Activated CD8-positive, alpha-beta T cell treated with anti-CD3 and anti-CD28 coated beads, Interleukin-2, amount 10 ng/mL, durations not matched to agents 7 days and 5 days (primary cell): ENCODE measurements at places on chromosomes 16 and 17.

GRCh38 chr17:34547453-34548063 lies 31.8 kb upstream of the TMEM132E start:
- DNase-seq: no peak
- H3K36me3 ChIP-seq: no peaks in the 10 kb centered on the region
- no peak overlapping the region for H3K27ac ChIP-seq
- no peaks in the 10 kb centered on the region for H3K4me1 ChIP-seq
- H3K27me3 ChIP-seq: peaks cover 20% of the 10 kb centered on the region

- DNase-seq: no peak
- no peaks in the 10 kb centered on the region for H3K4me1 ChIP-seq
- no peaks in the 10 kb centered on the region for H3K36me3 ChIP-seq
- H3K4me3 ChIP-seq: no peak overlapping the region
- H3K27ac ChIP-seq: no peak overlapping the region
Measured at GRCh38 chr16:24282141-24282540, 26.0 kb downstream of the CACNG3 start.

- H3K27ac ChIP-seq: peak overlapping the region; percentile 85
- H3K4me1 ChIP-seq: peaks cover 95% of the 10 kb centered on the region
- DNase-seq: no peak
- peak overlapping the region; percentile 30 for H3K4me3 ChIP-seq
Measured at GRCh38 chr17:39772987-39773934, 35.5 kb downstream of the GRB7 start.

DNA sequence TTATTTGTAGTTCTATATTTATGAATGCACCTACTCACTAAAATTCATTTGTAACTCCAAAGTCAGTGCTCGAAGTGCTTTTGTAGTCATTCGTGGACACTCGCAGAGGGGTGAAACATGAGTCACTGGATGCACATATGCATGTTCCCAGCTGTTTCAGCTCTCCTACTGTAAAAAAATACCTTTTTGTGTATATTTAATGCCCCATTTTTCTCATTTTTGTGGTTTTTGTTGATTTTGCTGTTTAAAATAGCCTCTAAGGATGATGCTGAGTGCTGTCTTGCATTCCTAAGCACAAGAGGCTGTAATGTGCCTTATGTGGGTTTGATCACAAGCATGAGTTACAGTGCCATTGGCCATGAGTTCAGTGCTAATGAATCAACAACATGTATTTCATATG lies 30.6 kb downstream of the CENPV start:
- H3K27ac ChIP-seq: no peak overlapping the region
- peaks cover 10% of the 10 kb centered on the region for H3K36me3 ChIP-seq
- no peak for DNase-seq
- H3K4me1 ChIP-seq: no peaks in the 10 kb centered on the region
- no peak overlapping the region for H3K4me3 ChIP-seq

DNA sequence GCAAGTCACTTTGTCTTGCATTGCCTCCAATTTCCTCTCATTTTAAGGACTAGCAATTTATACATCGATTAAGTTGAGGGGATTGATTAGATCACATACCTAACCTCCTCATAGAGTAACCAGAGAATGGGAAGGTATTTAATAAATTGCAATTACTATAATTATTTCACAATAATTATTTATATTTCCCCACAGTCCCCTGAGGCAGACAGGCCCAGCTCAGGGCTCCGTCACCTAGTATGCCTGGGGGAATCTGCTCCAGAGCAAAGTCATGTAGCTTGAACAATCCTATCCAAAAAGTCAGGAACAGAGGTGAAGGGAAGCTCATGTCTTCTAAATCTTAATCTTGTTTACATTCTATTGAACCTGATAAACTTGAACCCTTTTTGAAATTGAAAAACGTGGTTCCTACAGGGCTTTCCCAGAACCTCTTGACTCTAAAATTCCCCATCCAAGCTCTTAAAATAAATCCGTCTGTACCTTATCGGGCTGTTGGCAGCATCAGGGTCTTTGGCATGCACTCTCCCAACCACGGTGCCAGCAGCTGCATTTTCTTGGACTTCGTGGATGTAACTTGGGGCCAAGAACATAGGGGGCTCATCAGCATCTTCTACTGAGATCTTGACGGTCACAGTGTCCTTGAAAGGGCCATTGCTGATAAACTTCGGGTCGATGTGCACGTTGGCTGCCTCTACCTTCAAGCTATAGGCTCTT lies 140.1 kb downstream of the CDH11 start:
- no peaks in the 10 kb centered on the region for H3K27me3 ChIP-seq
- no peak overlapping the region for H3K4me3 ChIP-seq

DNA sequence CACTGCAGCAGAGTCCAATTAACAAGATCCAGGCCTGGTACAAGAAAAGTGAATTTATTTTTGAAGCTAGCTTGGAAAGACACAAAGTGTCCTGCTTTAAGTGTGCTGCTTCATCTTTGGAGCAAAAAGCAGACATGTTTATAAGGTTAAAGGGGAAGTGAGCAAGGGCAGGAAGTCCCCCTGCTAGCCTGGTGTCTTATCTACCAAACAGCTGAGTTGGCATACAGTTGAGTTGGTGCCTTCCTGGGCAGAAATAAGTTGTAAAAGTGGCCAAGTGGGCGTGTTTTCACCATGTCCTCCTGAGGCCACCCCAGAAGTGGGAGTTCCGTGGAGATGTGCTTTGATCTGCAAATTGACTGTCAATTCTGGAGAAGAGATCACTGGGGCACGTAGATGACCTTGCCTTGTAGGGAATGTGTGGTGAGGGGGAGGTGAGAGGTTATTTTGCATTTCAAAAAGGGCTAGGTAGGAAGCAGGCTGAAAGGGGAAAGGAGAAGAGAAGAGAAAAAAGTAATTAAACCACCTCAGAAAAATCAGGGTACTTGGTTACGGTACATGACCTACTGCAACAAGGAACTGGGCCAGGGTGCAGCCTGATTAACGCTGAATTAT lies 38.3 kb upstream of the HSBP1 start:
- peaks cover 3% of the 10 kb centered on the region for H3K27me3 ChIP-seq
- DNase-seq: no peak
- H3K4me3 ChIP-seq: no peak overlapping the region
- no peak overlapping the region for H3K27ac ChIP-seq
- H3K4me1 ChIP-seq: peaks cover 11% of the 10 kb centered on the region
- H3K36me3 ChIP-seq: no peaks in the 10 kb centered on the region

- H3K4me3 ChIP-seq: no peak overlapping the region
- peaks cover 9% of the 10 kb centered on the region for H3K27me3 ChIP-seq
- H3K27ac ChIP-seq: peak overlapping the region; percentile 50
- H3K36me3 ChIP-seq: no peaks in the 10 kb centered on the region
- DNase-seq: no peak
- H3K4me1 ChIP-seq: peaks cover 38% of the 10 kb centered on the region
Measured at GRCh38 chr16:11613381-11614303, 26.9 kb upstream of the LITAF start.

DNA sequence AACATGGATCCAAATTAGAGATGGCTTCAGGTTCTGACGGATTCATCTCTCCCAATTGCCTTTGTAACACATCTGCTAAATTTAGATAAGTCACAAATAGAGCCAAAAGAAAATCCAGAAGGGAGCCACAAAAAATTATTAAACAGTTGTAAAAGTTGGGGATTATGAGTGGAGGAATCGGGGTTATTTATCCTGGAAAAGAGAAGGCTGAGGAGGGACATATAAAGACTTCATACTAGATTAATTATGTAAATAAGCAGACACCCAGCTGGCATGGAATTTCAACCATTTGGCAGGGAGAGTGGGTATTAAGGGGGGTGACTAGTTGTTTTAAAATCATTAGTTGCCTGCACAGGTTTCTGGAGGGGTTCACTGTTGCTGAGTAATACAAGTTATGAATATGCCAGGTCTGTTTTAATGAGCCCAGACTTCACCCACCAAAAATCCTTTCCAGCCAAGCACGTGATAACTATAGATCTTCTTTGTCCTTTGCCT lies 89.6 kb downstream of the CDH13 start:
- H3K27ac ChIP-seq: no peak overlapping the region
- no peak for DNase-seq
- no peaks in the 10 kb centered on the region for H3K36me3 ChIP-seq
- no peak overlapping the region for H3K4me3 ChIP-seq
- H3K4me1 ChIP-seq: peaks cover 2% of the 10 kb centered on the region

DNA sequence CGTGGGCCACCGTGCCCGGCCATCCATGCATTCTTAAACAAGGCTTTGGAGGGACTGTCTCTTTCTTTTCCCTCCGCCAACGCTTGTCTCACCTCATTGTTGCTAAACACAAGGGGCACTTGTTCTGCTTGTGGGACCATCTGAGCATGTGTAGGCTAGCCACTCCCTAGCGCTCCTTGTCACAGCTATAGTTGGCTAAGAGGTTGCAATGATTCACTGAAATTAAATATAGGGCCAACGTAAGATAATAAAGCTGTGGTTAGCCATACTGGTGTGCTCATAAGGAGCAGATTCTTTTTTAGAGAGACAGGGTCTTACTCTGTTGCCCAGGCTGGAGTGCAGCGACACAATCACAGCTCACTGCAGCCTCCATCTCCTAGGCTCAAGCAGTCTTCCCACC lies 41.2 kb downstream of the KIAA0513 start:
- H3K4me3 ChIP-seq: no peak overlapping the region
- H3K27me3 ChIP-seq: no peaks in the 10 kb centered on the region
- H3K27ac ChIP-seq: no peak overlapping the region
- H3K4me1 ChIP-seq: no peaks in the 10 kb centered on the region
- H3K36me3 ChIP-seq: peaks cover 4% of the 10 kb centered on the region
- DNase-seq: no peak

DNA sequence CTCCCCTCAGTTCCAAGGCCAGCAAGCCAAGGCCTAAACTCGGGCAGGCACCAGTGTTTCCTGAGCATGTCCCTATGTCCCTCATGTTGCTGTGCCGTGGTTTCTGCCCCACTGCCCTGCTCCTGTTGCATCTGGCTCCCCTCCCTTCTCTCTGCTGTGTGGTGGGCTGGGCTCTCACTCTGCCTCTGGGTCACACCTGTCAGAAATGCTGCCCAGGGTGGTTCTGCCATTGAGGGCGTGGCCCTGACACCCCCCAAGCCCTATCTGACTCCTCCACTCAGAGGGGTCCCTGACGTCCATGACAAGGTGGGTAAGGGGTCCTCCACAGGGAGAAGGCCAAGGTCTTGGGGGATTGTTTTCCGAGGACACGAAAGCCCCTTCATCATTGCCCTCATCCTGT lies 9.2 kb upstream of the ITGA3 start:
- no peak overlapping the region for H3K4me3 ChIP-seq
- no peak for DNase-seq
- peaks cover 23% of the 10 kb centered on the region for H3K4me1 ChIP-seq

DNA sequence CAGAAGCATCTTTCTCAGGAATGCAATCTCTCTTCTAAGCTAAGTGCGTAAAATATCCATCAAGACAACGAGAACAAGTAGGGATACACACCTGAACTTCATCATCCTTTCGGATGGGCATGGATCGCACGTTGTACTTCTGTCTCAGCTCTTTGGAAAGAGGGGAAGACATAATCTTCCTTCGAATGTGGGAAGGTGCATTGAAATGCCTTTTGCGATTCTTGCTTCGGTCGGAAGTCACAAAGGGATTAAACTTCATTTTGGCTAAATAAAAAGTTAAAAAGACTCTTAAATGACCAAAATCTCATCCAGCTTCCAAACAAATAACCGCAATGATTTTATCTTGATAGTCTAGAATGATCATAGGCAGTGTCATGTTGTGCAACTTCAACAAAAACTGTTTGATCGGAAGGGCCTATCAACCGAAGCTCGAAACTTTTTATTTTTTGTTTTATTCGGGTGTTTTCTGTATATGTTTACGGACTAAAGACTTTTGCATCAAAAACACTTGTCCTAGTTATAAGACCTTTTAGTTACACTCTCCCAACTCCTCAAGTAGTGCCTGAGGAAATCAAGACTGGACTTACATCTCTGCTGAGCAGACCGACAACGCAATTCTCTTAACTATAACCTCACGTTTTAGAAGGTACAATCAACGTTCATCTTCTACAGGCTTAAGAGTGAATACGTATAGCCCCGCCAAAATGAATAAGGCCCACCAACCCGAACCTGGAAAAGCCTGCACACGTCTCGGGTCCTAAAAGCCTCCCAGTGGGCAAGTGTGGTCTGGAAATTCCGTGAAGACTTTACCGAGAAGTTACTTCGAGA lies 727 bp downstream of the RPL26 start:
- peak overlapping the region; percentile 96 for H3K27ac ChIP-seq
- H3K4me1 ChIP-seq: peaks cover 66% of the 10 kb centered on the region
- H3K4me3 ChIP-seq: peak overlapping the region; percentile 99
- no peak for DNase-seq

GRCh38 chr16:25812215-25812614 lies 120.5 kb downstream of the HS3ST4 start:
- no peaks in the 10 kb centered on the region for H3K4me1 ChIP-seq
- H3K27ac ChIP-seq: no peak overlapping the region
- H3K4me3 ChIP-seq: no peak overlapping the region
- H3K27me3 ChIP-seq: peaks cover 2% of the 10 kb centered on the region
- H3K36me3 ChIP-seq: no peaks in the 10 kb centered on the region
- no peak for DNase-seq

DNA sequence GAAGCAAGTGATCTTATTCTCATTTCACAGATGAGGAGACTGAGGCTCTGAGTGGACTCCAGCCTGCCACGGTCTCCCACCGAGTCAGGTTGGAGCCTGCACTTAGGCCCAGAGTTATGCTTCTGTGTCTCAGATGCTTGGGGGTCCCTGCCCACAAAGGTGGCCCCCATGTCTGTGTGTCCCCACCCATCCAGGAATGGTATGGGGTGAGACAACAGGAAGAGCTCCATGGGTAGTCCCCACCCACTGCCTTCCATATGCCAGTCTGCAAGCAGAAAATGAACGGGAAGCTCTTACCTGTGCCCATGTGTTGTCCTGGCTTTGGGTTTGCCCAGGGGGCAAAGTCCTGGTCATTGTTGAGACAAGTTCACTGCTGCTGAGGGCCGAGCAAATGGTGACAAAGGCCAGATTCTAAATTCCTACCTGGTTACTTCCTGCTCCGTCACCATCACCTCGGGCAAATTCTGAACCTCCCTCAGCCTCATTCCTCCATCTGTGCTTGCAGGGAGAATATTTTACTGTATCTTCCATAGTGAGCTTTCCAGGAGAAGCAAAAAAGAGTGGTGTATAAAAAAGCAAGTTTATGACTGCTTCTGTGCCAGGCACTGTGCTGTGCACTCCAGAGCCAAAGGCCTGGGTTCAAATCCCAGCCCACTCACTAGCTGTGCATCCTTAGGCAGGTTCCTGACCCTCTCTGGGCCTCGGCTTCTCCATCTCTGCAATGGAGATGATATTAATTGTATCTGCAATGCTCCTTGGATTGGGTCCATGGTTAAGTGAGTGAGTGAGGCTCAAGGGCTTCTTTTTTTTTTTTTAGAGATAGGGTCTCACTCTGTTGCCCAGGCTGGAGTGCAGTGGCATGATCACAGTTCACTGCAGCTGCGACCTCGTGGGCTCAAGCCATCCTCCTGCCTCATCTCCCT lies 9.3 kb downstream of the IL4R start:
- peaks cover 79% of the 10 kb centered on the region for H3K36me3 ChIP-seq
- H3K4me3 ChIP-seq: no peak overlapping the region
- no peaks in the 10 kb centered on the region for H3K27me3 ChIP-seq
- DNase-seq: no peak
- H3K27ac ChIP-seq: peak overlapping the region; percentile 80

GRCh38 chr17:33561569-33562334 lies 268.7 kb upstream of the ASIC2 start:
- H3K27me3 ChIP-seq: no peaks in the 10 kb centered on the region
- H3K27ac ChIP-seq: no peak overlapping the region
- H3K4me3 ChIP-seq: no peak overlapping the region
- no peak for DNase-seq
- H3K4me1 ChIP-seq: no peaks in the 10 kb centered on the region

GRCh38 chr17:75488693-75489510 lies 26.4 kb downstream of the CASKIN2 start:
- peaks cover 20% of the 10 kb centered on the region for H3K36me3 ChIP-seq
- peak overlapping the region; percentile 98 for H3K27ac ChIP-seq
- DNase-seq: no peak
- no peaks in the 10 kb centered on the region for H3K27me3 ChIP-seq
- H3K4me1 ChIP-seq: peaks cover 30% of the 10 kb centered on the region
- H3K4me3 ChIP-seq: peak overlapping the region; percentile 38
